ENCODE measurements at places on chromosomes 7 and 10. TPM values are rescaled to one million over a fixed set of nuclear protein-coding genes. Genes with fewer than 3 reads are reported as not detected.

CPVL gene
- 44.2 TPM for total RNA-seq

ASB10 gene
- total RNA-seq = not detected

H2BK1 gene
- not detected for total RNA-seq

CDNF gene
- total RNA-seq = 6.2 TPM

NPTX2 gene
- total RNA-seq = 1.5 TPM

DNA sequence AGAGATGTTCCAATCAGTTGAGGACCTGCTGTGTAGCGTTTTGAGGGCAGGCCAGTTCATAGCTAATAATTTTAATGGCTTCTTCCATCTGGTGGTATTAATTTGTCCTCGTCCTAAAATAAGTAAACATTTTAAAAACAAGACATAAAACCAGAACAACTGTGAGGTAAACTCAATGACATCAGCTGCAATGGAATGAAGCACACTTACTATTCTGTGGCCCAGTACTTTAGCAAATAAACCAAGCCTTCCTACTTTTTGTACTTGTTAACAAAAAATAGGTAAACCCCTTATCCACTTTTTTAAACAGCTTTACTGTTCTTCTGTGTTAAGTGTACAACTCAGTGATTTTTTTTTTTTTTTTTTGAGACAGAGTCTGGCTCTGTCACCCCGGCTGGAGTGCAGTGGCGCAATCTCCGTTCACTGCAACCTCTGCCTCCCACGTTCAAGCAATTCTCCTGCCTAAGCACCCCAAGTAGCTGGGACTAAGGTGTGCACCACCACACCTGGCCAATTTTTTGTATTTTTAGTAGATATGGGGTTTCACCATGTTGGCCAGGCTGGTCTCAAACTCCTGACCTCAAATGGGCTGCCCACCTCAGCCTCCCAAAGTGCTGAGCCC lies 28.9 kb upstream of the FZD1 start:
- no peaks in the 10 kb centered on the region for H3K36me3 ChIP-seq
- H3K4me3 ChIP-seq = no peak overlapping the region
- H3K4me1 ChIP-seq = no peaks in the 10 kb centered on the region
- H3K27me3 ChIP-seq = no peaks in the 10 kb centered on the region
- H3K27ac ChIP-seq = no peak overlapping the region

GRCh38 chr10:91891125-91892001 lies 17.9 kb downstream of the FGFBP3 start:
- no peak for DNase-seq
- H3K27ac ChIP-seq = no peak overlapping the region
- H3K27me3 ChIP-seq = no peaks in the 10 kb centered on the region
- H3K4me1 ChIP-seq = no peaks in the 10 kb centered on the region
- no peak overlapping the region for H3K4me3 ChIP-seq
- no peaks in the 10 kb centered on the region for H3K36me3 ChIP-seq
